ENCODE measurements at places on chromosomes 1 and 21.

GRCh38 chr1:1899266-1899966, 8.5 kb upstream of the GNB1 start:
- no peak for DNase-seq

DNA sequence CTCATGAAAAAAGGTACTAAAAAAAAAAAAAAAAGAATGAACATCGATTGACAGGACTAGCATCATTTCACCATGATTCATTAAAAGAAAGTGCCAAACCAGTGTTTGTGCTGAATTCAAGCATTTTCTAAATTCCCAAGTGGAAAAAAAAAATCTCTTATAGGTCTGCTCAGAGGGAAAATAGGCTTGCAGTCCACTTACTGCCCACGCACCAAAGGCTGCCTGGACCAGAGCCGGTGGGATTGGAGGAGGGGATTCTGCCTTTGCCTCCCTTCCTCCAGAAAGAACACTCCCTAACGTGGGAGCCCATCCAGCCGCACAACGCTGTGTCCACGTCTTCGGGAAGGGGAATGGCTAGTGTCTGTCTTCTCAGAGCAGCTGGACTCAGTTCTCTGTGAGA, 5.5 kb upstream of the TRAPPC10 start:
- DNase-seq, result no peak

GRCh38 chr1:201845331-201846083, 16.6 kb downstream of the IPO9 start:
- DNase-seq, result no peak

DNA sequence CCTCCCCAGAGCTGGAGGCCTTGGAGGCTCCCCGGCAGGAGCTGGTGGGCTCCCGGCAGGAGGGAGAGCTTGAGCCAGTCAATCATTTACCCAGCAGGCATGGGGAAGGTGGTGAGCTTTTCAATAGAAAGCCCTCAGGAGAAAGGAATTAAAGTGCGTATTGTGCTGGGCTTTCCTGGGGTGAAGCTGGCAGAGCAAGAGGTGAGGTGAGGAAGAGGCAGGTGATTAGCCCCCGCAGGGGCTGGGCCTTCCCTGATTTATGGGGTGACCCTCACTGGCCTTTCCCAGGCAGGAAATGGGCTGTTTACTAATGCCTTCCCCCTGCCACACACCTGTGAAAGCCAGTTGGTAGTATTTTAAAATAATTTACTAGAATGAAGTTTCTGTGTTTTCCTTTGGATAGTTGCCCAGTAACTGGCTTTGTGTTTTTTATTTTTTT, 25.8 kb downstream of the CLDN14 start:
- DNase-seq, result no peak

- no peak for DNase-seq
Observed at GRCh38 chr1:4512636-4513035, 141.8 kb upstream of the AJAP1 start.

DNA sequence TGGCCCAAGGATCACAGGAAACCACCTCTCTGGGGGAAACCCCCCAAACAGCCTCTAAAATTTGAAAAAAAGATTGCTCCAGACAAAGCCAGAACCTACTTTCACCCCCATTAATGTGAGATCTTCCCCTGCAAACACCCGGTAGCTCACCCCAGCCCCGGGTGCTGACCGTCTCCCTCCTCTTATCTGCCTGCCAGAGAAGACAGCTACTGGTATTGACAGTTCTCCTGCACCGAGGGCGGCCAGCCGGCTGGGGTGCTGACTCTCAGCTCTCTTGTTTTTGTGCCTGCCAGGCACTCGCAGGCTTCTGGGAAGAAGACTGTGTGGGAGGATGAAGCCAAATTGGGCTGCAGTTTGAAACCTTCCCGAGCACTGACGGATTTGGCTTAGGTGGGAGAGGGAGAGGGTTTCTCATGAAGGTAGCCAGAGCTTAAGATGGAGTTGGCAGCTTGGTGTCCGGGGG, 48.2 kb downstream of the RASSF5 start:
- DNase-seq, result no peak

- DNase-seq, result no peak
Observed at GRCh38 chr1:206926286-206926685, 4.5 kb upstream of the FCMR start.
